Suprapubic skin (tissue), 4 donors: ENCODE measurements at places on chromosomes 4 and X.
A peak's percentile ranks its signal among the peaks of the same experiment; 100 is the strongest.

DNA sequence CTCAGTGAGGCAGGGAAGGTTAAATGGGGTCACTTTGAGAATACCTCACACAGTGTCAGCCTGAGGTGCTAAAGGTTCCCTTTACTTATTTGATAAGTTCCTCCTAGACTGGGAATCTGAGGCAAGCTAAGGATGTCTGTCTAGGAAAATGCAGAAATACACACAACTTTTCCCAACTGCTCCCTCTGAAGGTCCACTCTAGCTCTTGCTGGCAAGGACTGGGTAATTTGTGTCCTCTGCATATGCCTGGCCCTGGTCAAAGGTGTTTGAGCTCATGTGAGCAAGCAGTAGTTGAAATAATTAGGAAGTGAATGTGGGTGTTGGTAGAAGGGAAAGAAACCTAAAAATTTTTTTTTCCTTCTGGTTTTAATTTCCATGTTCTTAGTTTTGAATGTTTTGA lies 21.3 kb downstream of the TXLNG start:
- no peak for DNase-seq
- H3K27me3 ChIP-seq, result no peaks in the 10 kb centered on the region
- H3K4me3 ChIP-seq, result no peak overlapping the region
- H3K4me1 ChIP-seq, result peaks cover 3% of the 10 kb centered on the region
- H3K27ac ChIP-seq, result no peak overlapping the region

DNA sequence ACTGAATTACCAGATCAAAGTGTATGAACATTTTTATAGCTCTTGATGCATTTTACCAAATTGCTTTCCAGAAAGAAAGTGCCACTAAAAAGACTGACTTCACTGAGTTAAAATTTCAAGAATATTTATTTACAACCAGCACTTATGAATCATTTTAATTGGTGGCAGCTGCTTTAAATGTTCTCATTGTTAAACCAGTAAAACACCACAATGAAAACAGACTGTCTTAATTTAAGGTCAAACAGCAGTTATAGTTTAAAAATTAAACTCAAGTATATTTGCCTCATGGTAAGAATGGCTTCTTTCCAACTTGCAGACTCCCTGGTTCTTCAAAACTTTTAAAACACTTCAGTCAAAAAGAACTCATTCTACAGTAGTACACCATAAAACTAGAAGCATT lies 36.9 kb downstream of the AMMECR1 start:
- no peaks in the 10 kb centered on the region for H3K27me3 ChIP-seq
- DNase-seq, result no peak
- no peaks in the 10 kb centered on the region for H3K4me1 ChIP-seq
- H3K36me3 ChIP-seq, result no peaks in the 10 kb centered on the region

DNA sequence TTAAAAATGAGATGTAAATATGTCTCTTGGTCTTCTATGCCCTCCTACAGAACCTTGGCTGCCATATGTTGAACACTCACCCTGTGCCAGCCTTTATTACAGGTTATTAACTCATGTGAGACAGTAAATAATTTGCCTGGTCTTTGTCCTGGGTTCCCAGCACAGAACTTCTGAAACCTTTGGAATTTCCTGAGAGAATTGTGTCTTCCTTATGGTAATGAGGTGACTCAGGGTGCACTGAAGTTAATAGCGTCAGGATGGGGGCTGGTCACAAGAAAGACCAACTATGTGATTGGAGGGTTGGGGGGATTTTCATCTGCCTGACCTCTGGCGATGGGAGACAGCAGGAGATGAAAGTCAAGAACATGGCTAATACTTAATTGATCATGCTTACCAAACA lies 289.8 kb upstream of the STS start:
- H3K36me3 ChIP-seq, result no peaks in the 10 kb centered on the region
- H3K4me3 ChIP-seq, result no peak overlapping the region
- H3K27ac ChIP-seq, result no peak overlapping the region
- DNase-seq, result no peak
- H3K4me1 ChIP-seq, result no peaks in the 10 kb centered on the region

GRCh38 chr4:42339935-42340406 lies 57.3 kb upstream of the SHISA3 start:
- DNase-seq, result no peak
- H3K4me3 ChIP-seq, result no peak overlapping the region
- H3K4me1 ChIP-seq, result no peaks in the 10 kb centered on the region
- no peaks in the 10 kb centered on the region for H3K36me3 ChIP-seq
- no peaks in the 10 kb centered on the region for H3K27me3 ChIP-seq
- H3K27ac ChIP-seq, result no peak overlapping the region

- H3K27me3 ChIP-seq, result no peaks in the 10 kb centered on the region
- H3K4me3 ChIP-seq, result peak overlapping the region; percentile 95
- DNase-seq, result no peak
- H3K36me3 ChIP-seq, result no peaks in the 10 kb centered on the region
These were observed 660 bp downstream of the WWC2 start for GRCh38 chr4:183099537-183100297.

- no peak overlapping the region for H3K4me3 ChIP-seq
- H3K27ac ChIP-seq, result no peak overlapping the region
- DNase-seq, result no peak
- no peaks in the 10 kb centered on the region for H3K27me3 ChIP-seq
- H3K4me1 ChIP-seq, result no peaks in the 10 kb centered on the region
These were observed 10.1 kb downstream of the CISD2 start for GRCh38 chr4:102878901-102879300.

DNA sequence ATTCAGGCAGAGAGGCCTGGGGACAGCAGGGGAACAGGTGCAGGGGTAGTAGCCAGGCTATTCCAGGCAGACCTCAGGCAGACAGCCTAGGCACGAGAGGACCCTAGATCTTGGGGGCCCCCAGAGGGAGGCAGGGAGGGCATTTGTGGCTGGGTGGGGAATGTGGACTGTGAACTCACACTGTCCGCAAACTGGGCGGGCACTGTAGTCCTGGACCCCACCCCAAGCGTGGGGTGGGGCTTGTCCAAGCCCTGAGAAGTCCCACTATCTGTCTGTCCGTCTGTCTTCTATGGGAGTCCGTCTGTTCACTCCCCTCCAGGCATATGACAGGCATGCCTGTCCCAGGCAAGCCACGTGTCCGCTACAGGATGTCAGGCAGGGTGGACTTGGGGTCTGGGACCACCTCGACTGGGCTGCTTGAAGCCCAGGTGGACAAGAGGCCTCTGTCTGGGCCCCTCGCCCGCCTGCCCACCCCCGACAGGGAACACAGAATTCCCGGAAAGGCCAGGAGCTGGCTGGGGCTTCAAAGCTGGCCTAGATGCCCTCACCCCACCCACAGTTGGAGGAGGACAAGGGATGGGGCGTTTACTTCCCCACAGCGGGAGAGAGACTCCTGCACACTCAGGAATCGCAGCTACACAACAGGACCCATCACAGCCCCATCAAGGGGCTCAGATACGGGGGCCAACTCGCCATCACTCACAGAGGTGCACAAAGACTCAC lies at the start of gene SLC38A5:
Gene SLC38A5, minus strand, starts transcription at position 151 of the 723 bp plus-strand sequence. CDS start 2,336 bp downstream, outside the sequence.
- no peak for DNase-seq
- H3K36me3 ChIP-seq, result no peaks in the 10 kb centered on the region
- no peaks in the 10 kb centered on the region for H3K27me3 ChIP-seq
- H3K27ac ChIP-seq, result no peak within 1 kb of the TSS
